Activated CD8-positive, alpha-beta memory T cell treated with anti-CD3 and anti-CD28 coated beads for 1 hour (primary cell): ENCODE measurements at places on chromosomes 6 and 20.

- DNase-seq = no peak
These were observed 721.1 kb upstream of the CITED2 start for GRCh38 chr6:140095532-140095931.

- DNase-seq = no peak
These were observed 156.4 kb upstream of the AKIRIN2 start for GRCh38 chr6:87858440-87858839.

DNA sequence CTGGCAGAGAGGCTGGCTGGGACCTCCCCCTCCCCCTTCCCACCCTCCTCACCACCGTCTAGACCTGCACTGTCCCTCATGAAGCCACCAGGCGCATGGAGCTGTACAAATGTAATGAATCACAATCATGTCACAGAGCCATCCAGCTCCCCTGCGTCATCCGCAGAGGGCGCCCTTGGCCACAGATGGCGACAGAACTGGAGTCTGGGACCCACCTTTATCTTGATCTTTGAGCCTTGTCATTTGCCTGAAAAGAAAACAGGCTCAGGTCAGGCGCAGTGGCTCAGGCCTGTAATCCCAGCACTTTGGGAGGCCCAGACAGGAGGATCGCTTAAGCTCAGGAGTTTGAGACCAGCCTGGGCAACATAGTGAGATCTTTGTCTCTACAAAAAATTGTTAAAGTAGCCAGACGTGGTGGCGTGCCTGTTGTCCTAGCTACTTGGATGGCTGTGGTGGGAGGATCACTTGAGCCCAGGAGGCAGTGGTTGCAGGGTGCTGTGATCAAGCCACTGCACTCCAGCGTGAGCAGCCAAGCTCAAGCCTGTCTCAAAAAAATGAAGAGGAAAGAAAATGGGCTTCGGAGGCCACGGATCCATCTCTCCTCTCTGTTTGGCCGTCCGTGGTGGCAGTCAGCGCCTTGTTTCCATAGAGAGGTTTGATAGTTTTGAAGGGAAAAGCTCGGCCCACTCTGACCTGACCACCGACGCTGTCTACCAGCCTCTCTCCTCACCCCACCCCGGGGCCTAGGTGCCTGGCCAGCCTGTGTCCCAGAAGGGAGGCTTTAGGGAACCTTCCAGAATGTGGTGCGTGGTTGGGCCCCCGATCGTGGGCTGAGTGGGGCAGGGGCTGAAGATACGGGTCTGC, 6.2 kb downstream of the COL9A3 start:
- DNase-seq = no peak

GRCh38 chr6:7693827-7694226, 32.1 kb upstream of the BMP6 start:
- no peak for DNase-seq

- DNase-seq = no peak
These were observed 107.3 kb downstream of the NCOA3 start for GRCh38 chr20:47609001-47609400.

GRCh38 chr6:34138191-34138590, 7.7 kb downstream of the GRM4 start:
- no peak for DNase-seq

DNA sequence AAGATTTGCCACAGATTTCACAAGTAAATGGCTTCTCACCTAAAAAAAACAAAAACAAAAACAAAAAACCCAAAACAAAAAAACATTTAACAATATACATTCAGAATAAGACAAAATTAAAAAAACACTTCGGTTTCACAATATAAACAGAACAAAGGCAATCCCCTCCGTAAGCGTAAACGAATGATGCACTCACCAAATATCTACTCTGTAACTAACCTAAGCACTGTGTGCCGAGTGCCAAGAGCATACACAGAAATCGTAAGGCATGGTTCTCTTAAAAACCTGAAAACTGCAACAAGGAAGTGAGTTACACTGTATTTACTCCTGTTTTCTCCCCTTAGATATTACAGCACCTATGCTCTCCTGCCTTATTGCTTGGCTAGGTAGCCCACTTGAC, 12.1 kb upstream of the MICAL1 start:
- no peak for DNase-seq
